ENCODE measurements at places on chromosomes 2 and 18.
A peak's percentile ranks its signal among the peaks of the same experiment; 100 is the strongest.

- no peak for DNase-seq
Observed at GRCh38 chr2:196479350-196479749, 160.2 kb upstream of the CCDC150 start.

- no peak for DNase-seq
Observed at GRCh38 chr2:145927131-145927950, 1407.4 kb upstream of the ZEB2 start.

- DNase-seq = no peak
Observed at GRCh38 chr2:7773362-7774360, 856.4 kb downstream of the RNF144A start.

DNA sequence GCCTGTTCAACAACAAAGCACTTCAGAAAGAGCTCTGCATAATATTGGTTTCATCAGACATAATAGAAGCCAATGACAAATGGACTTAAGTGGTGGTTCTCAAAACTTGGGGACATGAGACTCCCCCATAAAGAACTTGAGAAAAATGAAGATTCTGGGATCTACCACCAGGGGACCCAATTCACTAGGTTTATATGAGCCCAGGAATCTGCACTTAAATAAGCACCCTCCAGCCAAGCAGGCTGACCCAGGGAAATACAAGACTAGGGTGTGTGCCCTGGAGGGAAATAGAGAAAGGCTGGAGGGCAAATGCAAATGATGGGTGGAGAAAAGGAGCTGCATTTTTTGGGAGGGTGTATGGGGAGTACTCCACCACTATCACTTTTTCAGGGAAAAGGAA is 52.5 kb downstream of the SATB2 start:
- DNase-seq = no peak

DNA sequence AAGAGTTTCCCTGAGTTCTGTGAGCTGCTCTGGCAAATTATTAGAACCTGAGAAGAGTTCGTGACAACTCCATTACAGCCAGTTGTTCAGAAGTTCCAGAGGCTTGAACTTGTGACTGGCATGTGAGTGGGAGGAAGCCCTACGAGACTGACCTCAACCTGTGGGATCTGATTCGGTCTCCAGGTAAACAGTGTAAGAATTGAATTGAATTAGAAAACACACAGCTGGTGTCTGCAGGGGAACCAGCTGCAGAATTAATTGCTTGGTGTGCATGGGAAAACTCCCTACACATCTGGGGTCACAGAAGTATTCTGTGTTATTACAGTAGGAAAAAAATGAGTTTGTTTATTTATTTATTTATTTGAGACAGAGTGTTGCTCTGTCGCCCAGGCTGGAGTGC is 14.0 kb upstream of the ITSN2 start:
- peak; percentile 52 for DNase-seq

DNA sequence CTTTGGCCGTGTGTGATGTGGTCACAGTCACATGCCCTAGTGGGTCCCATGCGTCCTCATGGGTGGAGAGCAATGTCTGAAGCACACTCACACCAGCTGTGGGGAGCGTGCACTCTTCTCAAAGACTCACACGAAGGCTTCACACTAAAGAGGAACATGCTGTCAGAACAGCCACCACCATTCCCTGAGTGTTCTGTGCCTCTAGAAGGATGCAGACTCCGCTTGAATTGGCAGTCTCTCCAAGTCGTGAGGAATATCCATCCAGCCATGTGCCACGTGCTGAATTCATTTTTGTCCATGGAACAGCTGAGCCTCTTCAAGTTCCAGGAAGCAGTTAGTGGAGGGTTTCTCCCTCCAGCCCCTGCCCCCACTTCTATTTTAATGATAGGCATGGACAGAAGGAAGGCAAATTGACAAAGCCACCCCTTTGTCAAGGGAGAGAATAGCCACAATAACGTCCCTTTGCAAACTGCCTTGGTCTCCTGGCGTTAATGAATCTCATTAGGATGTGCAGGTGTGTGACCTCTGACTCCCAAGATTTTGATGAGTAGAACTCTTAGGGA is 464.3 kb upstream of the ID2 start:
- DNase-seq = no peak

DNA sequence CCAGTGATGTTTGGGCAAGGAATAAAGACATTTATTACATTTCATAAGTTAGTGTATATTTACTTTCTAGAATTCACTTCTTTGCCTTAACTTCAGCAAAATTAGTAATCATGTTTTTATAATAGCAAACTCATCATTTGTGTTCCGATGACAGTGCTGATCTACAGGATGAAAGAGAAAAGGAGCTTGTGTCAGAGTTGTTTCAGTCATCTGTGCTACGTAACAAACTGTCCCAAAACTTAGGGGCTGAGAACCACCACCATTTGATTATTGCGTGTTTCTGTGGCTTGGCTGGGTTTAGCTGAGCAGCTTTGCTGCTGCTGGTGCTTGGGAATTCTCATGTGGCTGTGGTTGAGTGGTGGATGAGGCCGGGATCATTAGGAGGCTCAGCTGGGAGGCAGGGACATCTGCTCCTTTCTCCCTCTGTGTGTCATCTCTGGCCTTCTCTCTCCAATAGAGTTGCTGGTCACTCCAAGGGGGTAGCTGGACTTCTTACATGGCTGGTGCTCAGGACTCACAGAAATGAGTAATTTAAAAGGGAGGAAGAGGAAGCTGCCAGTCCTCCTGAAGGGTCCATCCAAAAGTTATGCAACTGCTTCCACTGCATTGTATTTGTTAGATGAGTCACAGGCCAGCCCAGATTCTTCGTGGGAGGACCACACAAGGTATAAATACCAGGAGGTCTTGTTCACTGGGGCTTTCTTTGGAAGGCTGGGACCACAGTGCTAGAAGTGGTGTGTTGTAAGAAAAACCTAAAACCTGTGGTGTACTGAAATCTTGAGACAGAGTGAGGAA is 43.4 kb upstream of the HAAO start:
- no peak for DNase-seq

- DNase-seq = no peak
Observed at GRCh38 chr18:62586781-62587487, 64.1 kb downstream of the ZCCHC2 start.

- no peak for DNase-seq
Observed at GRCh38 chr2:240288087-240288521, 147.4 kb upstream of the GPC1 start.

DNA sequence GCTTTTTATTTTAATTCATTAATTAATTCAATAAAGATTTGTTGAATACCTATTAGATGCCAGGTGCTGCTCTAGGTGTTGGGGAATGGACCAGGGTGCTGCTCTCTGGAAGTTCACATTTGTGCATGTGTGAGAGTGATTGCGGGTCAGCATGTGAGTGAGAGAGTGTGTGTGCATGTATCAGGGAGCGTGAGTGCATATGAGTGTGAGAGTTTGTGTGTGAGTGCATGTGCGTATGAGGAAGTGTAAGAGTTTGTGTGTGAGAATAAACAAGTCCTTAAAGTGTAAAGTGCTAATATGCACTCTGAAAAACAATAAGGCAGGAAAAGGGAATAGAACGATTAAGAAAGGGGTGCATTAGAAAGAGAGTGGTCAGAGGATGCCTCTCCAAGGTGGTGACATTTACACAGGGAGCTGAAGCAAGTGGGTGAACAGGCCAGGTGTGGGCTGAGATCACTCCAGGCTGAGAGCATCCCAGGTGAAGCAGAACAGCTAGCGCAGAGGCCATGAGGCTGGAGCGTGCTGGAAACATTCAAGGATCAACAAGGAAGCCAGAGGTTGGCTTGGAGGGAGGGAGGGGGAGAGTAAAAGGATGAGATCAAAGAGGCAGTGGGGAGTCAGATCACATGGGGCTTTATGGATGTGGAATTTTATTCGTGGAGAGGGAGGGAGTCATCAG is 50.5 kb upstream of the SLC1A4 start:
- no peak for DNase-seq

GRCh38 chr18:10228326-10228725 is 226.1 kb upstream of the APCDD1 start:
- peak; percentile 41 for DNase-seq

GRCh38 chr2:5173876-5174535 is 518.2 kb upstream of the SOX11 start:
- DNase-seq = no peak

DNA sequence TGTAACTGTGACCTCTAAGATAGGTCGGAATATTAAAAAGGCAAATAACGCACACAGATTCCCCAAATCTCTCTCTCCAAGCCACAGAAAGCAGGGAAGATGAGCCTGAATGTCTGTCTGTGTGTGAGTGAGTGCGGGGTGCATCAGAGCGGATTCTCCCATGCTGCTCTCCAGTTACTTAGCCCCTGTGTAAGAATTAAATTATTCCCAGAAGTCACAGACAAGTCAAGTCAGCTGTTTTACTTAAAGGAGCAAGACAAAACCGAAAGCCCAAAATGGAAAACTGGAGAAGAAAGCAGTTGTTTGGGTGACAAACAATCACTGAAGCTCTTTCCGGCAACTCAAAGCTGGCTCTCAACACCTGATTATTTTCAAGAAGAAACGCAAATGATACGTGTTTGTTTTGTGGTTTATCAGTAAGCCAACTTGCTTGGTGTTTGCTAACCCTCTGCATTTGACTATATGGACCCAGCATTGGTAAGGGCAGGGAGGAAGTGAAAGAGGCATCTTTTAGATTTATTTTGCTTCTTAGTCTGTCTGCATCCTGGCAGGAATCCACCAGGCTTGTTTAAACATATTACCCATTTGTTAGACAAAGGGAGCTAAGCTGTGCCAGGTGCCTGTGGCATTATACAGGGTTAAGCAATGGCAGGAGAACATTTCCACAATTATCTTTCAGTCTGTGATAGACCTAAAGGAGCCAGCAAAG is 121.5 kb upstream of the CREB1 start:
- DNase-seq = peak; percentile 58

DNA sequence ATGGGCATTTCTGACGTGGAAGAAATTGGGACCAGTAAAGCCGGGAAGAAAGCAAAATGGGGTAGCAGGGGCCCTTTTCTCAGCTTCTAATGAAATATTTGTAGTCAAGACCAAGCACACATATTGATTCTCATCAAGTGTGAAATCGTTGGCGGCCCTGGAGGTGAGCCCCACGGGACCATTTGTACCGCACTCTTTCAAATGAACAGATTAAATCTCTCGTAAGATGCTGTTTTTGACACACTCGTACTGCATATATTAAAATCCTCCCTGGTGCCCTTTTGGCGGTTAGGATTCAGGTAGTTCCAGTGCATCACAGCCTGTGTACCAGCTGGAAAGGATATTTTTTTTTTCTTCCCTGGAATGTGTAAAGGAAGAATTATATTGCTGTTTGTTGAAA is 9.9 kb upstream of the MYL1 start:
- peak; percentile 59 for DNase-seq

GRCh38 chr18:44541781-44542180 is 138.9 kb upstream of the SETBP1 start:
- no peak for DNase-seq

DNA sequence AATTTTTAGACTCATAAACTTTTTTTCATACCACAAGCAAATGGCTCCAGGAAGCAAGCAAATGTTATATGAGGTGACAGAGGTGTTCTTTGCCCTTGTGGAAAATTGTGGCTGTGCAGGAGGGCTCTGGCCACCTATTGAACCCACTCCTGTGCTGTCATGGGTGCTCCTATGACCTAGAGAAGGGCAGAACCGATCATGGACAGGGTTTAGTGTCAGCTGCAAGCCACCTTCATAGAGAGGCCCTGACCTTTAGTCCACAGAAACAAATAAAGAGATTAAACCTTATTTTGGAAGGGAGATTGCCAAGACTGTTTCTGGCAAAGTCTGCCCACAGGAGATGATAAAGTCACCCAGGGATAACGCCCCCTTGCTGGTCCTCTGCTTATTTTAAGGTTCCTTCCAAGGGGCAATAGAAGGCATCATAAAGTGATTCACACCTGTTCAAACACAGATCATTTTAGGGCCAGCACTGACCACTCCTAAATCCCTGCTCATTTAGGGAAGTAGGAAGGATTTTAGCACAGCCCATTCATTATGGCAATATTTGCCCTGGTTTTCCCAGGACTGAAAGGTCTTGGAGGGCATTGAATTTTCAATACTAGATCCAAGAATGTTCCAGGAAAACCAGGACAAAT is 26.1 kb upstream of the STAT4 start:
- no peak for DNase-seq

DNA sequence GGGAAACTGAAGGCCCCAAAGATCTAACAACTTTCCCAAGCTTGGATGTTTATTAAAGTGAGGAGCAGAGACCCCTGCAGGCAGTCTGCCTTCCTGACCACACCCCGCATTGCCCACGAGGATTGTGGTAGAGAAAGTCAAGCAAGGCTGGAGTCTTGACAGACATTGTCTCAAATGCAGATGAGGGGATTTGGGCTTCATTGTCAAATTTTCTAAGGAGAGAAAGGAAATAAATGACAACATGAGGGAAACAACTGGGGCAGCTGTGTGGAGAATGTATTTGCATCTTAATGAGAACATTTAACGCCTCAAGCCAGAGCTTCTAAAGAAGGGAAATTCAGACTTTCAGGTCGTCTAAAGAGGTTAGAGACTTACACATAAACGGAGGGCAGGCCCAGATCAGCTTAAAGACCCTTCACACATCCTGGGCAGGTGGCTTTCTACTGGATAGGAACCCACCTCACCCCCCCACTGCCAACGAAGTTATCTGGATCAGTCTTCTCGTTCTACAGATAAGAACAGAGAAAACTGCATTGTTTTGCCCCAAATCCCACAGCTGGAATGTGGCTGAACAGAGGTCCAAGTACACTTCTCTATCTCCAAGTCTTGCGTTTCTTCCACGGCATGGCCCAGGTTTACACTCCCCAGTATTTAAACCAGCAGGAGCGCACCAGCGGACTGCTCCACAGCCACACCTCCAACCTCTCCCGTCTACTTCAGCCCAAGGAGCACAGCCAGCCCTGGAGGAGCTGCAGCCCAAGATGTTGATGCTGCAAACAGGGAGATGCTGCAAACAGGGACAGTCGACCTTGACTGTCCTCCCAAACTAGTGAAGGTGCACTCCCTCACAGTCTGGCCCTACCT is 16.2 kb upstream of the SCG2 start:
- no peak for DNase-seq

GRCh38 chr2:144996225-144996795 is 476.4 kb upstream of the ZEB2 start:
- DNase-seq = no peak

DNA sequence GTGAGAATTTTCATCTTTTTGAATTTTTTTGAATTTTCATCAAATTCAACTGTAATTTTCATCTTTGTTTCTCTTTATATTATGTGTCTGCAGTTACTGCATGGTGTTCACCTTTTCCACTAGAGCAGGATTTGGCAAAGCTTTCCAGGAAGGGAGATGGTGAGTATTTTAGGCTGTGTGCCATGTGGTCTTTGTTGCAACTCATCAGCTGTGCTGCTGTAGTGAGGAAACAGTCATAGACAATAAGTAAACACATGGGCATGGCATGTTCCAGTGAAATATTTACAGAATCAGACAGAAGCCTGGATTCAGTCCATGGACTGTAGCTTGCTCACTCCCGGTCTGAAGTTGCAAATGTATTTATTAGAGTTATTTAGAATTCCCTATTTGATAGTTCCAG is 120.4 kb downstream of the DCDC2C start:
- DNase-seq = no peak

- DNase-seq = no peak
Observed at GRCh38 chr18:71352618-71353017, 1063.8 kb downstream of the SOCS6 start.

DNA sequence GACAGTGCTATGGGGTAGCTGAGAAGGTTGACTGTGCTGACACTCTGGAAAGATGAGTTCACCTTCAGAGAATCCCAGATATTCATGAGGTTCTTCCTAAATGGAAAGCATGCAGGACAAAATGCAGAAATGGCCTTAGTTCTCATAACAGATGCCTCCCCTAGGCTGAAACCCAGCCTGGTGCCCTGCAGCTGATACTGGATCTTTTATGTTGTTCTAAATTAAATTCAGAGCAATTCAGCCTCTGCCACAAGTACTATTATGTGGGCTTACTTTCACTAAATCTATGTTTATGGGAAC is 172.0 kb upstream of the SERPINE2 start:
- no peak for DNase-seq

- no peak for DNase-seq
Observed at GRCh38 chr2:238914648-238915015, 66.7 kb downstream of the TWIST2 start.
